ENCODE measurements at places on chromosomes 13 and 19.

- DNase-seq: no peak
These were observed 2033.0 kb upstream of the PCDH20 start for GRCh38 chr13:63448692-63449091.

DNA sequence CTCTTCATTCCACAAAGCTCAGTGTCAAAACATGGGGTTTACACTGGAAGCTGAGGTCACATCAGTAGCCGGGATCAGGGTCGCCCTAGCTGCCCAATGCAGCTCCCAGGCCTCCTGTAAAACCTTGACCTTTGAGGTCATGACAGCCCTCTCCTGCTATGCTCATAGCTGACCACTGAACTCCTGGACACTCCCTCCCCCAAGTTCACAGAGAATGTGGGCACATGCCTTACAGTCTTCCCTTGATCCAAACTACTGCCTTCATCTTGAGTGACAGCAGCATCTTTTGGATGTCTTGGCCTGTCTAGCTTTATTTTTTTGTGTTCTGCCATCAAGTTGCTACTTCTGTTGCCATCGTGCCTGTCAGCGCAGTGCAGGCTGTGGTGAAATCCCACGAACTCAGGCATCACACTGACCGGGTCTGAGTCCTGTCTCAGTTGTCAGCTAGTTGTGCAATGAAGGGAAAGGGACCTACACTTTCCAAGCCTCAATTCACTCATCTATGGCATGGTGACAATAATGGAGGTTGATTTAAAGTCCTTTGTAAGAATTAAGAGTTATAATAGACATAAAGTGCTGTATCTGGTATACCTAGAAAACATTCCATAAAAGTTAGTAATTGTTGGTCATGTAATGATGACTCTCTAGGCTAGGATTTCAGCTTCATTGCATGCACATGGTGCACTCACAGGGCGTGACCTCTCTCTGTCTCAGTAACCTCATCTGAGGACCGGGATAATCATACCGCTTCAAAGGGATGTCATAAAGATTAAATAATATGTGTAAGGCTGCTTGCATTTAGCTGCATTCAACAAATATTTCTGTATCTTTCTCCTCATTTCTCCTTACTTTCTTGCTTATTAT is 16.4 kb upstream of the ALOX5AP start:
- no peak for DNase-seq

- no peak for DNase-seq
These were observed 25.9 kb downstream of the SPRY2 start for GRCh38 chr13:80314711-80315653.

GRCh38 chr19:42185277-42185676 is 32.2 kb downstream of the DEDD2 start:
- DNase-seq: no peak

DNA sequence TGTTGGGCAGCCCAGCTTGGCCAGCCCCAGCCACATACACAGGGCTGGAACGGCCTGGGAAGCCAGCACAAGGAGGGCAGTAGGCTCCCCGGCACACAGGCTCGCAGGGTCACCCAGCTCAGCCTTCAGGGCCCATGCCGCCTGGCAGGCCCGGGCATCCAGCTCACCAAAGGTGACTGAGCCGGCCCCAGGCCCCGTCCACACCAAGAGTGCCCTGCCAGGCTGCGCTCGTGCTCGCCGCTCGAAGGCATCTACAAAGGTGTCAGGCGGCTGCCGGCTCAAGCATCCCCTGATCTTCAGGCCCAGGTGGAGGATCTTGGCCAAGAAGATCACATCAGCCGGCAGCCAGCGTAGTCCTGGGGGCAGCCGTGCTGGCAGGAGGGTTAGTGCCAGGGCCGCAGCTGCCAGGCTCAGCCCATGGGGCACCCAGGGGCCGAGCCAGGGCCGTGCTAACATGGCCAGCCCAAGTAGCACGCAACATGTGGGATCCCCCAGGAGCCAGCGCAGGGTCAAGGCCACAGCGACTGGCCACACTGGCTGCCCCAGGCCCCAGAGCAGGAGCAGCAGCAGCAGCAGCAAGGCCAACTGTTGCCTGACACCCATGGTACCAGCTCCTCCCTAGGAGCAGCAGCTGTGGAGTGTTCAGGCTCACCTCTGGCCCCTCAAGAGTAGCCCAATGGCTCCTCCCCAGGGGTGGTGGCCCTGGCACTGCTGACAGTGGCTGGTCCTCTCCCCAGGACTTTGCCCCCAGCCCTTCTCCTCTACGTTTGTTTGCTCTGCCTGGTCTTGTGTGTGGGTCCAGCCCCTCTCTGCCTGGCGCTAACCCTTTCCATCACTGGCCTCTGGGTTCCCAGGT is at the start of gene SLC27A5:
Gene SLC27A5 (minus strand): TSS at position 640 of the 856 bp plus-strand sequence. CDS start 37 bp downstream, at position 603.
- no peak for DNase-seq

DNA sequence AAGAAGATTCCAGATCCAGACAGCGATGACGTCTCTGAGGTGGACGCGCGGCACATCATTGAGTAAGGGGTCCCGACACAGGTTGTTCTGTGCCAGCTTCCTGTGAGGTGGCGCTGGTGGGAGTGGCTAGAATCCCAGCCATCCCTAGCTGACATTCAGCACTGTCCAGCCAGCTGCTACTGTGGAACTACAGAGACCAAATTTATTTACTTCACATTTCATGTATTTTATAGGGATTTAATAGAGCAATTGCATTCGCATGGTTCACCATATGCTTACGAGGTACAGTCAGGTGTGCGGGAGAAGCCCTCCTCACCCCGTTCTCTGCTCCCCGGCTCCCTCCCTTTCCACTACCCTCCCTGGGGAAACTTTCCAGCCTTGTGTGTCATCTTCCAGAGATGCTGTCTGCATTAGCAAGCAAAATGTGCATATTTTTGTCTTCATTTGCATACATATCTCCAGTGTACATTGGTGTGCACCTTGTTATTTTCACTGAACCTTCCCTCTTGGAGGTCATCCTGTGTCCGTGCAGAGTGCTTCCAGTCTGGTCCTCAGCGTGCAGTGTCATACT is 47.2 kb downstream of the SMARCA4 start:
- DNase-seq: no peak

GRCh38 chr13:113846636-113847318 is 17.1 kb downstream of the GAS6 start:
- DNase-seq: no peak

GRCh38 chr13:21938168-21938567 is 267.3 kb downstream of the FGF9 start:
- no peak for DNase-seq

- no peak for DNase-seq
These were observed 38.2 kb downstream of the MTMR6 start for GRCh38 chr13:25249001-25249543.

DNA sequence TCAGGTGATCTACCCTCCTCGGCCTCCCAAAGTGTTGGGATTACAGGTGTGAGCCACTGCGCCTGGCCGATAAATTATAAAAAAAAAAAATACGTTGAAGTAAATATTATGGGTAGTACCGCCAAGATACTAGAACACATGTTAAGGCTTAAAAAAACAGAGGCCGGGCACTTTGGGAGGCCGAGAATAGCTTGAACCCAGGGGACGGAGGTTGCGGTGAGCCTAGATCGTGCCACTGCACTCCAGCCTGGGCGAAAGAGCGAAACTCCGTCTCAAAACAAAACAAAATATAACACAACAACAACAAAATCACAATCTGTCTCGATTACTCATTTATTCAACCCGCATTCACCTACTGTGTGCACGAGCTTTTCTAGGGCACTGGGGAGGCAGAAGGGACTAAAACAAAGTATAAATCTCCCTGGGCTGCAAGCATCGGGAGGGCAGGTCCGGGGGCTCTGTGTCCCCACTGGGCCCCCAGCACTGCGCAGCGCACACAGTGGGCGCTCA is 1.3 kb upstream of the BICRA start:
- no peak for DNase-seq
